Stimulated activated CD4-positive, alpha-beta T cell treated with anti-CD3 and anti-CD28 coated beads, Interleukin-1b, Interleukin-23, amount 100 ng/mL, for 4 hours (primary cell): ENCODE measurements at places on chromosomes 4 and X.

DNA sequence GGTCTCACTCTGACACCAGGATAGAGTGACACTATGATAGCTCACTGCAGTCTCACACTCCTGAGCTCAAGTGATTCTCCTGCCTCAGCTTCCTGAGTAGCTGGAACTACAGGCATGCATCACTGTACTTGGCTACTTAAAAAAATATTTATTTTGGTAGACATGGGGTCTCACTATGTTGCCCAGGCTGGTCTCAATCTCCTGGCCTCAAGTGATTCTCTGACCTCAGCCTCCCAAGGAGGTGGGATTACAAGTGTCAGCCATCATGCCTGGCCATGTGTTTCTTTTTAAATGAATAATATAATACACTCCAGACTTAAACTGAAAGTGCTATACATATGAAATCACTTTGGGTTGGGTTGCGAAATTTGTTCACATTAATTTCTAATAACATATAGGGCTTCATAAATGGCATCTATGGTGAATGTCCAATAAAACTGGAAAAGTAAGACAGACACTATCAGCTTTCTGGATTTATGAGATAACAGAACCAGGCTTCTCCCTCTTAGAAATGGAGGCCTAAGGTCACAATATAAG is 48.0 kb downstream of the SEC24D start:
- no peak for DNase-seq

GRCh38 chr4:39812500-39812899 is 114.6 kb downstream of the UBE2K start:
- no peak for DNase-seq

DNA sequence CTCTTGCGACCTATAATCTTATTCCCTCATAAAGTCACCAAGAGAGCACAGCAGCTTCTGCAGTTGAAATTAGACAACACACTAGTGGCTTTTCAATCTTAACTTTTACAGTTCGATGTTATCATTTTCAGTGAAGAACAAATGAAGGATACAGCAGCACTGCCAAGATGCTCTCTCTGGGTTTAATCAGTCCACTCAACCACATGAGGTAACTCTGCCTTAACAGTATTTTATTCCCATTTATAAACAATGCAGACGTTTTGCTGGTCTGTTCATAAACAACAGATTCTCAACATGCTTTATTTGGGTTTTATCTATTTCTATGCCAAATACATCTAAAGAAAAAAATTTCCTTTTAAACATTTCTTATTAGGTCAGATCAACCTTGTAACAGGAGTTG is 646.0 kb upstream of the FAM241A start:
- DNase-seq = no peak

- no peak for DNase-seq
Observed at GRCh38 chr4:122632396-122633143, 11.7 kb upstream of the IL21 start.

DNA sequence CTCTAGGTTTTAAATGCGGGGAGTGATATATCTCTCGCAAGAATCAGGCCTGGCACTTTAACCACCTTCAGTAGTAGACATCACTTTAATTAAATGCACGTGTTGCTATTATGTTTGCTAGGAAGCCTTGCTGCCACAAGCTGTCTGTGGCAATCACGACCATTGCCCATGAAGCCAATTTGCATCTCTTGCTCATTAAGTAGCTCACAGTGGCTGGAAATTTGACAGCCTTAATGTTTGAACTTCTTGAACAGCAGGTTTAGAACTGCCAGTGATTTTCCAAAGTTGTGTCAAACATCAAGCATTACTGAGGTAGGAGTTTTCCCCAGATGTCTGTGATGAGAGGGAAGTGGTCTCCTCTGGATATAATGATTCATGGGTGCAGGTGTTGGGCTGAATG is 642.3 kb upstream of the CPEB2 start:
- DNase-seq = no peak

DNA sequence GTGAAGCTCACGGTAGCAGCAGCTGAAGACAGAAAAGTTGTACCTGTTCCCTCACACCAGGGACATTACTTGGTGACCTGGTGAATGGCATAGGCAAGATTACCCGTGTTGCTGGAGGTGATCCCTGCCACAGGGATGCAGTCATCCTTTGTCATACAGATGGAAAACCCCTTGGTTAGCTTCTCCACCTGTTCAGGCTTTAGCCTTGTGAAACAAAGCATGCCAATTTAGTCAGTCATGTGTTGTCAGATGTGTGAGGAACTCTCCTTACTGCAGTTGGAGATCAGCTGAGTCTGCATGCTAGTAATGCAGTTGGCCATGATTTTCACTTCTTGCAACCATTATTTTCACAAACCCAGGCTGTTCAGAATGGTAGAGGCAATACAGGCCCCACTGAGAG is 41.0 kb downstream of the AMELX start:
- no peak for DNase-seq
